ENCODE measurements at places on chromosomes 12 and 14. TPM values are rescaled to one million over a fixed set of nuclear protein-coding genes. Genes with fewer than 3 reads are reported as not detected.

DNA sequence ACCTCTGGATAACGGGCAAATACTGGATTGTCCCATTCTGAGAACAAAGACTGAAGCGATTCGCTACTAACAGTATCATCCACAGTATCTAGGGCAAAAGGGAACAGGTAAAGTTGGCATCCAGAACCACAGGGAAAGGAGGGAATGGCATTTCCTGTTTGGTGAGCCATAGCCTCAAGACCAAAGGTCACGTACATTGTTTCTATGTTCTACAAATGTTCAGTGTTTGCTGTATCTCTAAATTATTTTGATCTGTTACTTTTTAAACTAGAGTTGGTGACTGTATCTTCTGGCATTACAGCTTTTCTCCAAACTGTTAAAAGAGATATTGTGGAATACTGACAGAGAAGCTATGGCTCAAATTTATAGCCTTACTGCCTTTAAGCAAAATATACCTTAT, 9.7 kb downstream of the MLH3 start:
- H3K4me1 ChIP-seq, result peaks cover 49% of the 10 kb centered on the region
- H3K36me3 ChIP-seq, result peaks cover 5% of the 10 kb centered on the region

GRCh38 chr14:69670093-69670492, 58.7 kb downstream of the SUSD6 start:
- H3K27ac ChIP-seq, result no peak overlapping the region
- H3K4me3 ChIP-seq, result no peak overlapping the region
- no peak for DNase-seq

- no peak for DNase-seq
- H3K4me1 ChIP-seq, result peaks cover 23% of the 10 kb centered on the region
- H3K4me3 ChIP-seq, result no peak overlapping the region
Measured at GRCh38 chr12:26212988-26213387, 17.6 kb downstream of the SSPN start.

- H3K27me3 ChIP-seq, result no peaks in the 10 kb centered on the region
- no peak for DNase-seq
- H3K27ac ChIP-seq, result peak overlapping the region; percentile 4
- H3K4me1 ChIP-seq, result peaks cover 12% of the 10 kb centered on the region
- H3K4me3 ChIP-seq, result no peak overlapping the region
Measured at GRCh38 chr14:89473569-89473968, 56.5 kb upstream of the FOXN3 start.

DNA sequence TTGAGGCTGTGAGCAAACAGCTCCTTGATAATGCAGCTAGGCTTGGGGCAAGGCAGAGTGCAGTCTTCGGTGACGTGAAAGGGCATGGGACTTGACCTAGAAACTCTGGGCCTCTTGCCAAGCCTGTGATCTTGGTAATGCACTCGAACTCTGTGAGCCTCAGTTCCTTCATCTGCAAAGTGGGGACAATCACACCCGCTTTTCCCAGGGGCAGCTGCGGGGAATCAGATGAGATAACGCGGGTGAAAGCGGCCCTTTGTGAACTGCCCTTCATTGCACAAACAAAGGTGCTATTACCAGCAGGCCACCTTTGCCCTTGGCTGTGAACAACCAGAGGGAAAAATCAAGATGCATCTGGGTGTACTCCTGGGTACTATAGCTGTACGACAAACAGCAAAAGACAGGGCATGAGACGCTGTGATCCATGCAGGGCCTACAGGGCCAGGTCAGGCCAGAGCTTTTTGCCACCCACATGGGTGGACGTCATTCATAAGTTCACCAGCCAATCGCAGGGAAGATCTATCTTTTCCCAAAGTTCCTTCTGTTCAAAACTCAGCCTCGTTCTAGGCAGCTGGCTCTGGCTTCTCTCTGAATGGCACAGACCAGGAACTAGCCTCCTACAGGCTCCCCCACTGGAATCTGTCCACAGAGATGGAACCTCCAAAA, 3.2 kb downstream of the MSI1 start:
- no peak for DNase-seq
- H3K4me1 ChIP-seq, result no peaks in the 10 kb centered on the region
- no peaks in the 10 kb centered on the region for H3K36me3 ChIP-seq
- H3K4me3 ChIP-seq, result no peak overlapping the region
- peaks cover 60% of the 10 kb centered on the region for H3K27me3 ChIP-seq

DNA sequence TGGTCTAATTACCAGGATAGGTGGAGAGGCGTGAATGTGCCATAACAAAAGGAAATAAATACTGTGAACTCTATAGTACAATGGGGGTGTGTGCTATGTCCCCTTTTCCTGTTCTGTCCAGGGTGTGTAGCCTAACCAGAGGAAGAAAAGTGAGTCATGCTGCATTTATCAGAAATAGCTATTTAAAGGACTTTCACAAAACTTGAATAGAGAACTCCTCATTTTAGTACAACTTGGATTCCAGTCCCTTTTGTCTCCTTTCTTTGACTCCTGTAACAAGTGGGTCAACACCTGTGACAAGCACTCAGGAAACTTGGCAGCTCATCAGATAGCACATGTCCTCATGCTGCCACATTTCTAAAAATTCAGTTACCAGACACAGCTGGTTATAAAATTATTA, 123.4 kb downstream of the CCDC91 start:
- H3K27me3 ChIP-seq, result no peaks in the 10 kb centered on the region
- peaks cover 24% of the 10 kb centered on the region for H3K4me1 ChIP-seq
- DNase-seq, result peak; percentile 5

DNA sequence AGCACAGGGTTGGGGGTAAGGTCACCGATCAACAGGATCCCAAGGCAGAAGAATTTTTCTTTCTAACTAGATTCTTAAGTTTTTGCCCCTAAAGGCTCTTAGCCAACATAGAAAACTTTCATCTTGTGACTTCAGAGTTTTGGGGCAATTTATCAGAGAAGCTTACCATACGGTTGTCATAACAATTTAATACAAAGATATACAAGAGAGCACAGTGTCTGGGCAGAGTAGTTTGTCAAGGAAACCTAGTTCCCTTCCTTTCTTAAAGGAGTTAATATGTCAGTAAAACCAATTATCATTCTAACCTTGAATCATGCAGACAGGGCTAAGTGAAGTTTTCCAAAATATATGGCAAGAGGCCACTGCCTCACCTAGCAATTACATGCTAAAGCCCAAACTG, 18.4 kb downstream of the NR2C1 start:
- peaks cover 16% of the 10 kb centered on the region for H3K36me3 ChIP-seq
- H3K4me3 ChIP-seq, result no peak overlapping the region
- DNase-seq, result no peak
- no peaks in the 10 kb centered on the region for H3K27me3 ChIP-seq

Gene NGB
- total RNA-seq, result not detected

All from HFFc6 (cell line).